ENCODE measurements at places on chromosomes 2 and 18.

DNA sequence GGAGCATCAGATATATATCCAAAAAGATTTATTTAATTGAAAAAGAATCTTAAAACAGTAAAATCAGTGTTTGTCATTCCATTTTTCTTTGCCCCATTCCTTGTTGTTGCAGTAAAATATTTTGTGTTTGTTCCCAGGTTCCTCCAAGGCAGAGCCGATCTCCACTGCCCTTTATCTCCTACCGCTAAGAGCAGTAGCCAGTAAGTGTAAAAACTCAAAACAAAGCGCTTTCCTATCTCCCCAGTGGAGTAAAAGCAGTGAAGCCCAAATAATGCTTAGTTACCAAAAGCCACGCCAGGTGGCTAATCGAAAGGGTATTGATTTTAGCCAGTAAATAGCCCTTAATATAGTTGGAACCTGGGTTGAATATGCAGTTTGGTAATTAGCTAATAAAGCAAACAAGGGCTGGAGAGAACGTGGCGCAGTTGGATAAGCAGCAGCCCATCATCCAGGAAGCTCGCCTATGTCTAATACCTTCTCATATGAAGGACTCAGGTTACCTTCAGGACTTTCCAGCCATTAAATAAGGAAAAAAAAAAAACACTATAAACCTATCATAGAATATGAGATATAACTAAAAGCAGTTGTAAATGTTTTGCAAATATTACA lies 12.4 kb upstream of the GPD2 start:
- DNase-seq, result no peak

DNA sequence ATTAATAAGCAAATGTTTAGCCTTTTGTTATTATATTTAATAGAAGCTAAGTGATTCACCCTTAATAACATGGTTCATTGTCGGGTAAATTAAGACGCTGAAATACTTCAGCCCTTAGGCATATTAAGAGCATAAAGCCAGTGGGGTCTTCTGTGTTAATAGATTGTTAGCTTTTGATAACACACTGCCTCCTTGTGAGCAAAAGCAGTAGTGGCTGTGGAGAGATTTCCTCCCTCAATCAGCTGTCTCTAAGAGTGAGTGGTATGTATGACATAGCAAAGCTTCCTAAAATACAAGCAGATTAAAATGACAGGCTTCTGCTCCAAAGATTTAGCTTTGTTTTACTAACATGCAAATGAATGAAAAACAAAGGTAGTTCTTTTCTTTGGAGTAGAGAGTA lies 143.7 kb upstream of the SYT4 start:
- no peak for DNase-seq

GRCh38 chr2:1366546-1367134 lies 46.6 kb upstream of the TPO start:
- DNase-seq, result no peak

GRCh38 chr18:39037925-39038324 lies 1472.3 kb upstream of the CELF4 start:
- DNase-seq, result no peak

- no peak for DNase-seq
Measured at GRCh38 chr18:25233528-25234321, 118.2 kb downstream of the ZNF521 start.

- no peak for DNase-seq
Measured at GRCh38 chr18:56836173-56836572, 185.0 kb downstream of the WDR7 start.

DNA sequence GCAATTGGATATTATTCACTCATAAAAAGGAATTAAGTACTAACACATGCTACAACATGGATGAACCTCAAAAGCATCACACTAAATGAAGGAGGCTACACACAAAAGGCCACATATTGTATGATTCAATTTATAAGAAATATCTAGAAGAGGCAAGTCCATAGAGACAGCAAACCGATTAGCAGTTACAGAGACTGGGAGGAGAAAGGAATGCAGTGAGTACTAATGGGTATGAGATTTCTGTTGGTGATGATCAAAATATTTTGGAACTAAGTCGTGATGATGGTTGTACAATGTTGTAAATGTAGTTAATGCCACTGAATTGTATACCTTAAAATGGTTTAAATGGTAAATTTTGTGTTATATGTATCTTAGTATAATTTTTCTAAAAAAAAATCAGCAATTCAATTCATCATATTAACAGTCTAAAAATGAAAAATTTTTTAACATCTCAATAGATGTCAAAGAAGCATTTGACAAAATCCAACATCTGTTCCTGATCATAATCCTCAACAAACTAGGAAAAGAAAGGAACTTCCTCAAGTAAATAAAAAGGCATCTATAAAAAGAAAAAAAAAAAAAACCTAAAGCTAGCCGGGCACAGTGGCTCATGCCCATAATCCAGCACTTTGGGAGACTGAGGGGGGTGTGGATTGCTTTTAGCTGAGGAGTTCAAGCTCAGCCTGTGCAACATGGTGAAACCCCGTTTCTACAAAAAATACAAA lies 98.1 kb downstream of the TGIF1 start:
- no peak for DNase-seq

DNA sequence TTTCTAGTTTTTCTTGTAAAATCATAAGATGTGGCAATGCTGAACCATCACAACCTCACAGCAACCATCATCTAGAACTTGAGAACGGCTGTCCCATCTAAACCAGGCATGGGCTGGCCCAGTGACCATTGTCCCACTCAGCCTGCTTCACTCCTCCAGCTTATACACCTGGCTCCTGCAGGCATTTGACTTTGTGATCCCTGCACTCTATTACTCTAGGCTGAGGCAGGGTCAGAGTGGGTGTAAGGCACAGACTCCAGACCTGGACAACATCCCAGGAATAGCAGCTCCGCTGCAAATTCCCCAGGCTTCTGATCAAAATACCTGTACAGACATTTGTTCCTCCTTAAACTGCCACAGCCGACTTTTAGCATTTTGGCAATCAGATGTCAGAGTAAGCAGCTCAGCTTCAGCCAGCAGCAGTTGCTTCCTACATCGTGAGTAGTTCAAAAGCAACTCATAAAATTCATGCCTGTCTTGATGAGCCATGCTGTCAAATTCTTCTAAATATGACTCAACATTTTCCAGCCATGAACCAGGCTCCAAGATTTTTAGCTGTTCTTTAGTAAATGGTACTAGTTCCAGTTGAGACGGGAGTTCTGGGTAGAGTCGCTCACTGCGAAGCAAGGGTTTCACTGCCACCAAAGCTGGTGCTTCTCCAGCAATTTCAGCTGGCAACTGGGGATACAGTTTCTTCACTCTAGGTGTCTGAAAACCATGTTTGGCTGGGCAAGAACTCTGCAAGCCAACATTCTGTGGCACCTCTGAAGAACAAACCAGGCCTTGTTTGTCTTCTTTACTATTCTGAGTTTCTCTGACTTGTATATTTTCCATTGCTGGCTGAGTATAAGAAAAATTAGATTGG lies 12.8 kb downstream of the EPG5 start:
- DNase-seq, result no peak

Measured in stimulated activated CD8-positive, alpha-beta memory T cell treated with anti-CD3 and anti-CD28 coated beads, Interleukin-4, amount 100 ng/mL, for 1 hour (primary cell).